Cerebellar nuclear complex (tissue), 1 donor: ENCODE measurements at places on chromosomes 4 and X.

GRCh38 chrX:118523920-118524319, 28.3 kb downstream of the DOCK11 start:
- no peak for DNase-seq

DNA sequence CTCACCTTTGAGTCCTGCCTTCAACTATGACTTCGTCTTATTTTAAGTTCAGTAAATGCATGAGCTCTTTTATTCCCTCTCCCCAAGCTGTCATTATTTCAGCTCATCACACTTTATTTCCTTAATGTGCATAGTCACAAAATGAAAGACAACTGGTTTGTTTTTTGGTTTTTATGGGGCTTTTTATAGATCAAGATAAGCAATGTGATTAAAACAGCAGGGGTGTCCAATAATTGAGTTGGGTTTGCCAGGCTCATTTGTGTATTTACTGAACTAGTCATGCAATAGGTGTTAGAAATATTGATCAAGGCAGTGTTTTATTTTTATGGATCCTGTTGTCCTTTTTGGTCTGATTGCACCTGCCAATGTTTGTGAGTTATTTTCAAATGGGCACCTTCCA, 102.2 kb downstream of the FRMPD4 start:
- no peak for DNase-seq

DNA sequence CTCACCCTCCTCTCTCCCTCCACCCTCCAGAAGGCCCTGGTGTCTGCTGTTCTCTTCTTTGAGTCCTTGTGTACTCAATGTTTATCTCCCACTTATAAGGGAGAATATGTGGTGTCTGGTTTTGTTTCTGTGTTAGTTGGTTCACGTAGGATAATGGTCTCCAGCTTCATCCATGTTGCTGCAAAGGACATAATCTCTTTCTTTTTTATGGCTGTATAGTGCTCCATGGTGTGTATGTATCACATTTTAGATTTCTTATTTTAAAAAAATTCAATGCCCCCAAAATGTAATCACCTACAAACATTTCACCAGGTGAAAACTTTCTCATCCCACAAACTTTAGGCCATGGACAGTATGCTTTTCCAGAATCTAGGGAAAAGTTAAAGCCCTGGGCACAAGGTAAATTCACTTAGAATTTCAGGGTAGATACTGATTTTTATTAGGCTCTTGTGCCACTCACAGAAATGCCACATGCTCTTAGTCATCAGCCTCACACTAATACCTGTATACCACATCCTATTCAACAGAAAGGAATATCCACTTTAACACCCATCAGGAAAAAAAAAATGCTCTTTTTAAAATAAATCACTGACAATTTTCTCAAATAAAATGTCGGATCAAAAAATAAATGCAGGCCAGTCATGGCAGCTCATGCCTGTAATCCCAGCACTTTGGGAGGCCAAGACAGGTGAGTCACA, 104.8 kb upstream of the ENPP6 start:
- DNase-seq, result no peak

DNA sequence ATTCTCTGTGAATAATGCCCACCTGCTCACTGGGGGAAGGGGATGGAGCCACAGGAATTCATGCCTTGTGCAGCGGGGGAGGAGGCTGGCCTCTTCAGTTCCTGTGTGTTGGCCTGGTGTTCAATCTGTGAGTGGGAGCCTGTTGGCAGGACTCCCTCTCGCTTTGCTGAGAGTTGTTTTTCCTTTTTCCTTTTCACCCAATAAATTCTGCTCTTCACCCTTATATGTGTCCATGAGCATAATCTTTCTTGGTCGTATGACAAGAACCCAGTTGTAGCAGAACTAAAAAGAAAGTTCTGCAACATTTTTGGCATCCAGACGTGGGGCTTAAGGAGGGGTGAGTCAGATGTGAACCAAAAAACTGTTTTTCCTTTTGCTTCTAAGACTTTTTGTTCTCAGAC, 235.2 kb upstream of the HDX start:
- no peak for DNase-seq

DNA sequence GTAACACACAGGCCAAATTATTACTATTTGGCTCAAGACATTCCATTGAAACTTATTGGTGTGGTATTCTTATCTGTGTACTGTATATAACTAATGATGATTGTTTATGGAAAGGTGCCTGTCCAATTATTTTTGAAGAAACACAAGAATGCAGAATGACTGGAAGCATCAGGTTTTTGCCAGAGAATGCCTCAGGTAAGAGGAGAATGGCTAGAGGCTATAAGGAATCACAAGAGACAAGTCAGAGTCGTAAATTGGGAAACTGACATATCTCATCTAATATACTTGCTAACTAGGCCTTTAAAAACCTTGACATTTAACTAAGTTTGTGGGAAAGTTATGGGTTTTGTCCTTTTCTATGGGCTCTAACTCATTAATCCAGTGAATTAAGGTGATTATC, 69.3 kb upstream of the TTC29 start:
- DNase-seq, result no peak

DNA sequence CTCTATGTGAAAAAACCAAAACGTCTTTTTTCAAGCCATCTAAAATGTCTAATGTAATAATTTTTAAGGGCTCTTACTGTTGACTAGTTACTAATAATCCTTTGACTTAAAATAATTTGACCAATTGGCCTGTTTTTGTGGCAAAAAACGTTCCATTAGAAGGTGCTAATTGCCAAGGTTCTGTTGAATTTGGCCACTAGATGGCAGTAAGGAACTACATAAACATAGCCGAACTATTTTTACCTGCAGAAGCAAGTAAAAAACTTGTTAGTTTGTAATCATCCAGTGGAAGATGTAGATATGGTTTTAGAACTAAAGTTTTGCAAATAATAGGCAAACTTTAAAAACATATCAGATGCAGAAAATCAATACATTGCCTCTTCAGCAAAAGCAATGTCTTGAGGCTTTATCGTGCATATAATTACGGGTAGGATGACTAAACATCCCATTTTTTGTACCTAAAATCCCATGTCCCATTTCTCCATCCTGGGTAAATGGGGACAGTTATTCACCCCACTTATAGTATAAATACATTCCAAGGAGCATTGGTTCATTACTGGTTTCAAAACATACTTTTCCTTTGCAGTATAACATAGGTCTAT, 57.6 kb downstream of the PROM1 start:
- DNase-seq, result no peak

DNA sequence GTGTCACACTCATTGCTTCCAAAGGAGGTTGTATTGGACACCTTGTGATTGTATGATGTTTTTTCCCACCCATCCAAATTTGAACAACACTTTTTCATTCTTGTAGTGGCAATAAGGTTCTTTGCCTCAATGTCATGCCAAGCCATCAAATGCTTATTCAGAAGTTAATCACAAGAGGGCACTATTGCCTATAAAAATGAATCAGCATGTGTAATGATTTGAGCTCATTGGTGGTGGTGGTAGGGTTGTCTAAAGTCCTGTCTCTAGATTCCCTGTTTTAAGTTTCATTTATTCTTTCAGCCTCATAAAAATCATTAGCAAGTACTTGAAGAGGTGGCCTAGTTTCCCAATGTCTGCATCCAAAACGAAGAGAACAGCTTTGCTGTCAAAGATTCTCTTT, 37.0 kb downstream of the IRS4 start:
- no peak for DNase-seq

GRCh38 chr4:137378393-137378792, 153.9 kb downstream of the PCDH18 start:
- no peak for DNase-seq

DNA sequence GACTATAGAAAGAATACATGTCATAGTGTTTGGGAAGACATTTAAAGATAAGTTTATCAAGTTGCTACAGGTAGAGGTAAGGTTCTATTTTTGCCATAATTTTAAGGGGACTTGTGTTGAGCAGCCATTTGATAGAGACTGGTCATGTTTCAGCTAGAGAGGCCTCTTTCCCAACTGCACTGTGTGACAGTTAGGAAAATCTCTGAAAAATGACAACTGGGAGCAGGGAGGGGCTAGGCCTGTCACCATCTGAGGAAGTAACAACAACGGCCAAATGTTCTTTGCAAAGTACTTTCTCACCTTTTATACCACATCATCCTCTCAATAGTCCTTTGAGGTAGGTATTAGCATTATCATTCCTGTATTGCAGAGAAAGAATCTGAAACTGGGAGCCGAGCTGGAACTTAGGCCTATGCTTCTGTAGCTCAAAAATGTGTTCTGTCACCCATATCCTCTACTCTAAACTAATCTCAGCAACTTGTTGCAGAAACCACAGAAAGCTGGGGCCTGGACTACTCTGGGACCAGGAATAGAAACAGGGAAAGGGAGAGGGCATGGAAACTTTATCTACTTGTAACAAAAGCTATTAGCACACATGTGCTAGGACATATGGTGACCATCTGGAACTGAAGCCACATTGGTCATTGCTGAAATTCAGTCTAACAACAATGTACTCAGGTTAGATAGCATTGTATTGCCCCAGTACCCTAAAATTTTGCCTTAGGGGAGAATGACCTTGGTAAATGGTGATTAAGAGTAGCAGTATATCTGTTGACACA, 198.9 kb downstream of the MID1IP1 start:
- DNase-seq, result no peak

DNA sequence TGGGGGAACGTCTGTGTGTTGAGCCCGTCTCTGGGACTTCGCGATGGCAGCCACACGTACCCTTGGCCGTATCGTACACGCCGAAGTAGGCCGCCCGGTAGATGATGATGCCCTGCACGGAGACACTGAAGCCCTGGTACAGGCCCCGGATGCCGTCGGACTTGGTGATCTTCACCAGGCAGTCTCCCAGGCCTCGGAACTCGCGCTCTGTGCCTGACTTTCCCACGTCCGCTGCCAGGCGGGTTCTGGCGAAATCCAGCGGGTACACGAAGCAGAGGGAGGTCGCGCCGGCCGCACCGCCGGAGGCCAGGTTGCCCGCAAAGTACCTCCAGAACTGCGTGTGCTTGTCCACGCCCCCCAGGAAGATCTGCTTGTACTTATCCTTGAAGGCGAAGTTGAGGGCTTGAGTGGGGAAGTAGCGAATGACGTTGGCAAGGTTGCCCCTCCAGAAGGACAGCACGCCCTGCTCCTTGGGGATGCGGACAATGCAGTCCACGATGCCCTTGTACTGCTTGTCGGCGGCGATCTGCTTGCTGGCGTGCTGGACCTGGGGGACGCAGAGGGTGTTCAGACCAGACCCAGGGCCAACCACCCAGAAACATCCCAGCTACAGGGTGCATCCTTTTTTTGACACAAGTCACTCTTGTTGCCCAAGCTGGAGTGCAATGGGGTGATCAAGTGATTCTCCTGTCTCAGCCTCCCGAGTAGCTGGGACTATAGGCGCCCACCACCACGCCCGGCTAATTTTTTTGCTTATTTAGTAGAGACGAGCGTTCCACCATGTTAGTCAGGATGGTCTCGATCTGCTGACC, 2.5 kb downstream of the SLC25A6 start:
- no peak for DNase-seq

- no peak for DNase-seq
Measured at GRCh38 chrX:10756441-10756840, 136.1 kb upstream of the MID1 start.

GRCh38 chrX:130696542-130696941, 206.5 kb downstream of the ENOX2 start:
- no peak for DNase-seq

DNA sequence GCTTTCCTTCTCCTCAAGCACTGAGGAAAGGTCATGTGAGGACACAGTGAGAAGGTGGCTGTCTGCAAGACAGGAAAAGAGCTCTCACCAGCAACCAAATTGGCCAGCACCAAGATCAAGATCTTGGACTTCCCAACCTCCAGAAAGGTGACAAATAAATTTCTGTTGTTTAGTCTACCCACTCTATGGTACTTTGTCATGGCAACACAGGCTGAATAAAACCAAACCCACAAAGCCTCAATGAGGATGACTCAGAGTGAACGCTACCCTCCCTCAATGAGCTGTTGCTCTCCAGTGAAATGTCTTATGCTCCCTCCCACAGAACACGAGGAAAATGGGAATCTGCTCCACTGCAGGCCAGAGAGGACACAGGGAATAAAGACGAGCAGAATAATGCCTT, 244.1 kb downstream of the RAB28 start:
- no peak for DNase-seq

- DNase-seq, result no peak
Measured at GRCh38 chr4:16503421-16504100, 277.3 kb upstream of the TAPT1 start.

DNA sequence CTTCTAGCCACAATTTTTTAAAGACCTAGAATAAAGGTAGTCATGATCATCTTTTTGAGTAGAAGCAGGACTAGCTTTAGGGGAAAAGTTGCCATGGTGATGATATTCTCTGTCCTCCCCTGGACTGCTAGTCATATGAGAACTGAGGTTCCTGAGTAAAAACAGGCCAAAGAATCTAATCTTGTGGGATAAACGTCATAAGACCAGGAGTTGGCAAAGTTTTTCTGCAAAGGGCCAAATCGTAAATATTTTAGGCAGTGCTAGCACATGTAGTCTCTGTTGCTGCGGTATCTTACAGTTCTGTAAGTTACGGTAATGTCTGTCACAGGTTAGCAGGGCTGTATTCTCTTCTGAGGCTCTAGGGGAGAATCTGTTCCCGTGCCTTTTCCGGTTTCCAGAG, 3.4 kb downstream of the PRPS2 start:
- DNase-seq, result no peak

DNA sequence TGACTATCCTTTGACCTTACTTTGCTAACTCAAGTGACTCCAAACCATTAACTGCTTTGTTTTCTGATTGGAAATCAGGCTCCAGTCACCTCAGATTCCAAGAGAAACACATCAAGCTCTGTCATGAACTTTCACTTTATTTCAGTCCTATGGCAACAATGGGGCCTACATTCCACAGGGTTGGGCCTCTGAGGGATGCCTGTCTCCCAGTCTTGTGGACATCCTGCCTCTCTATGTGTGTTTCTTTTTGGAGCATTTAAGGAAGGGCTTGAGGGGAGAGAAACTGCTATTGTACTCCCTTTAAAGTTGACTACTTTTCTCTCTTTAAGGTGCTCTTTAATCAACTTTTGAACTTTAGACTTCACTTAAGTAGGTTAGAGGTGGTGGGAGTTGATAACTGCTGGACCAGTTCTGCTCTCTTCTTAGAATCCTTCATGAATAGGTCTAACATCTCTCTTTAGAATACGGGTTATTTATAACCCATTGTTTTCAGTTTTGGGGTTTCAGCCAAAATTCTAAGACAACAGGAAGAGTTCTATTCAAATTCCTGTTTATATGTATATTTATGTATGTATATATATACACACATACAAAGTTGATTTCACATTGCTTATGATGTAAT, 274.3 kb upstream of the NR3C2 start:
- no peak for DNase-seq

DNA sequence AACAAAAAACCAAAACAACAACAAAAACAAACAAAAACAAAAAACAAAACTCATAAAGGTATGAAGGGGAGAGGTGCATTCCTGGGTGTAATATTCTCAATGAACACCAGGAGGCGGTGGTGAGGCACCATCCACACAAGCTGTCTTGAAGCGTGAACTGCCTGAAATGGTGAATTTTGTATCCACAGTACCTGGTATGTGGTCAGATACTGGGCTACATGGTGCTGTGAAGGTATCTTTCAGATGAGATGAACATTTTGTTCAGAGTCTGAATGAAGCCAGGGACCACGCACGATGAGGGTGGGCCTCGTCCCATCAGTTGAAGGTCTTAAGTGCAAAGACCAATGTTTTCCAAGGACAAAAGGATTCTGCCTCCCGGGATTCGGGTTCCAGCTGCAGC, 58.5 kb downstream of the ASMT start:
- DNase-seq, result no peak
